Activated naive CD4-positive, alpha-beta T cell treated with anti-CD3 and anti-CD28 coated beads, Interleukin-2, amount 50 U/mL, for 16 hours (primary cell): ENCODE measurements at places on chromosomes 5 and 9.

DNA sequence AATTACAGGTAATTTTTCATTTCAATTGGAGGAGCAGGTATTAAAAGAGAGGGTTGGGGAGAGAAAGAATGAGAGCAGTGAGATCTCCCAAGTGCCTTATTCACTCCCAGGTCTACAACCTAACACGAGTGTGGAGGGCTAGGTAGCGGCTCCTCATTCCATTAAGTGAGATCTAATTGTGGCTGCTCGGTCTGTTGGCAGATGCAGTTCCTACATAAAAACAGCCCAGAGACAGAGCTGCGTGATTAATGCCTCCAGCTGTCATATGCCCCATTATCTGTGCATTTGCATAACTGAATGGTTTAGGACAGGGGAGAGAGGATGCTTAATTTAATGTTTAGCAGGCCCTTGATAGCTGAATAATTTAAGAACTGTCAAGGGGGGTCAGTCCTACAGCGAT, 100.5 kb downstream of the PSAT1 start:
- no peak for DNase-seq

DNA sequence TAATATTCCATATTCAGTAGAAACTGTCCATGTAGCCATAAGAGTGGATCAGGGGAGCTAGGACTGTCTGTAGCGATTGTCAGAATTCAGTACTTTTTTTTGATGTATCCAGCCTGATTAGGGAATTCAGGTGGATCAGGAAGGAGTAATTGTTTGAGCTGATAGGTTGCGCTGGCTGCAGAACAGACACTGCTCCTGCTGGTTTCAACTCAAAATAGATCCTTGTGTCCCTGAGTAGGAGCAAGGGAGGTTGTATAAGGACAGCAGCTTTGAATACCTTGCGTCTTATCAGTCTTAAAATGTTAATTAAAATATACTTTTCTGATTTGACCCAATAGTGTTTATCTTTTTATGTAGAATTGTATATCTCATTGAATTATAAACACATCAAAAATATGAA, 229.6 kb downstream of the KDM4C start:
- no peak for DNase-seq

- DNase-seq: no peak
Measured at GRCh38 chr9:92406477-92406876, 2.1 kb upstream of the OGN start.

GRCh38 chr5:64015824-64016223, 53.6 kb upstream of the HTR1A start:
- no peak for DNase-seq

GRCh38 chr9:16710888-16711287, 159.6 kb downstream of the BNC2 start:
- no peak for DNase-seq

- no peak for DNase-seq
Measured at GRCh38 chr5:30042677-30043076, 1150.8 kb upstream of the CDH6 start.

- no peak for DNase-seq
Measured at GRCh38 chr9:32468740-32469139, 57.3 kb downstream of the RIGI start.

GRCh38 chr9:133130685-133131244, 9.7 kb upstream of the RALGDS start:
- DNase-seq: no peak

DNA sequence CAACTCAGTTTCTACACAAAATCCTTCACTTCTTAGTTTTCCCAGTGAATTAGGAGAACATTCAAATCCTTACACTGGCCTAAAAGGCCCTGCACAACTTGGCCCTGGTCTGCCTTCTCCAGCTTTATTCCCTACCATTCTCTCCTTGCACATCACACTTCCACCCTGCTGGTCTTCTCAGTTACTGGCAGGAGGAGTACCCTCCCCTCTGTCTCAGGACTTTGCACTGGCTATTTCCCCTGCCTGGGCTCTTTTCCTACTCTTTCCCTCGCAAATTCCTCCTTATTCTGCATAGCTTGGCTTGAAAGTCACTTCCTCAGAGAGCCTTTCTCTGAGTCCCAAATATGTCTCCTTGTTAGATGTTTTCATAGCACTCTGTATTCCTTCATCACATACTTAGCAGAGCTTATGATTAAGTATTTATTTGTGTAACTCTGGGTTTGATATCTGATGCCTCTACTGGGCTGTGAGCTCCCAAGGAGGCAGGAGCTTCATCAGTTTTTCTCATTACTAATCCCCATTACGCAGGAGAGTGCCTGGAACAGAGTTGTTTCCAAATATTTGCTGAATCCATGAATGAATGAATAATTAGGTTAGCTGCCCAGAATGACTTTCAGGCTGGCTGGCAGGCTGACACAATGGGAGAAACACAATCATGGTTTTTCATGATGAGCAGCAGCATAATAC, 159.8 kb upstream of the KLF9 start:
- DNase-seq: no peak

DNA sequence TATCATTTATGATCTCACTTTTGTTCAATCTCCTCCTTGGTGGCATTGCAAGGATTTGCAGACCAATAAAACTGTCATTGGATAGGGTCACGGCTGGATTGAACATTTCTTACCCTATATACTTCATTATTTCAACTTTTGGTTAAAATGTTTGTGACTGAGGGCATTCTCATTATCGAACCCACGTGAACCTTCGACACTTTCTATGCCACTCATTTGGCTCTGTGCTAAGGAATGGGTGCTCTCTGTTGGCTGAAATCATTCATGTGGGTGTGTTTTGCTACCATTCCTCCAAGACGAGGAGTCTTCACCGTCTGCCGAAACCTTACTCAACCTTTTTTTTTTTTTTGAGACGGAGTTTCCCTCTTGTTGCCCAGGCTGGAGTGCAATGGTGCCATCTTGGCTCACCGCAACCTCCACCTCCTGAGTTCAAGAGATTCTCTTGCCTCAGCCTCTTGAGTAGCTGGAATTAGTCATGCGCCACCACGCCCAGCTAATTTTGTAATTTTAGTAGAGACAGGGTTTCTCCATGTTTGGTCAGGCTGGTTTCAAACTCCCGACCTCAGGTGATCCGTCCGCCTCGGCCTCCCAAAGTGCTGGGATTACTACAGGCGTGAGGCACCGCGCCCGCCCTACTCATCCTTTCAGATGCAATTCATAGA, 62.5 kb downstream of the CSNK1A1 start:
- DNase-seq: no peak

DNA sequence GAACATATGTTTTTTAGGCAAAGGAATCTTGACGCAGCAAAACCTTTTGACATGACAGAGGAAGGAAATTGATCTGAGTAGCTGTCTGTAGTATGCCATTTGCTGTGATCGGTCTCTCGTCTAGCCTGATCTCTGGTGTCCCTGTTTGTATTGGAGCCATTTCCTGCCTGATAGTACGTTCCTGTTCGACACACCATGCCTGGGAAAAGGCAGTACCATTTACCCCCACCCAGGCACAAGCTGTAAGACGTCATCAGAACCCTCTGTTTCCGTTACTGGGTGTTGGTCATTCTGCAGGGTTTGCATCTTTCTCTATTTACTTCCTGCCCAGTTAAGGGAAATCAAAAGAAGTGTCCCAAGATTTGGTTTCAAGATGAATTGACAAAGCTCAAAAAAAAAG, 129.7 kb downstream of the CEMIP2 start:
- no peak for DNase-seq

DNA sequence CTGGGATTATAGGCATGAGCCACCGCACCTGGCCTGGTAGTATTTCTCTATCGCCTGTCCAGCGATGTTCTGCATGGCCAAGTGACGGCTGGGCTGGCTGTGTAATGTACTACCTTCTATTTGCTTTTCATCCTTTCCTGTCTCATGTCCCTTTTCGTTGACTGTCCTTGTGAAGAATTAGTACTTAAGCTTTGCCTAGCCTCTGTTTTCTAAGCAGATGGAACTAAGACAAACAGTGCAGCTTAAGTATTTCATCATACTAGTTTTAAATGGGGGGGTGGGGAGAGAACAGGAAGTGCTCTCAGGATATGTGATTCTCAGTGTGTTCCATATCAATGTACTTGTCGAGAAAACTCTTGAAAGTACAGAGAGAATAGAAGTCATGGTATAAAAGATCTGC, 31.7 kb upstream of the CCL21 start:
- DNase-seq: no peak

DNA sequence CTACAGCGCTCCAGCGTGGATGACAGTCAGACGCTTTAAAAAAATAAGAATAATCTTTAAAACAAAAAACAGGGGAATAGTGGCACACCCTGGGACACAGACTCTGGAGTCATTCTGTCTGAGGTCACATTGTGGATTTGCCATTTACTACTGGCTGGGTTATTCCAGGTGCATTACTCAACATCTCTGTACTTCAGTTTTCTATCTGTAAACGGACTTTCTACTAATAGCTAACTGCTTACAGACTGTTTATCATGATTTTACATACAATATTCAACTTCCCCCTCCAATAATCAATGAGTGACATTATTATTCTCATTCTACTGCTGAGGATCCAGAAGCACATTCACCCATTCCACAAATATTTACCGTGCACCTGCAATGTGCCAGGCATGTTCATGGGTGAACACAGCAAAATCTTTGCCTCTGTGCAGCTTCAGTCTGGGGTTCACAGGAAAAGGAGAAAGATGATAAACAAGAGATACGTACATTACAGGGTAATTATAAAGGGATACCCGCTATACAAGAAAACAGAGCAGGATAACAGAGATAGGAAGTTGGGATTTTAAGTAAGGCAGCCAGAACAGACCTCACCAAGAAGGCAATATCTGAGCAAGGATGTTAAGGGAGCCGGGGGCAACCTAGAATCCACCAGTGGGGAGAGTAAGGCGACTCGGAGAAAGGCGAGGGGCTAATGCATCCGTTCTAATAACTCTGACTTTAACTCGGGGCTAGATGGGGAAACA, 984 bp upstream of the RAD23B start:
- DNase-seq: no peak

GRCh38 chr9:78131969-78132700, 100.5 kb upstream of the GNAQ start:
- no peak for DNase-seq

DNA sequence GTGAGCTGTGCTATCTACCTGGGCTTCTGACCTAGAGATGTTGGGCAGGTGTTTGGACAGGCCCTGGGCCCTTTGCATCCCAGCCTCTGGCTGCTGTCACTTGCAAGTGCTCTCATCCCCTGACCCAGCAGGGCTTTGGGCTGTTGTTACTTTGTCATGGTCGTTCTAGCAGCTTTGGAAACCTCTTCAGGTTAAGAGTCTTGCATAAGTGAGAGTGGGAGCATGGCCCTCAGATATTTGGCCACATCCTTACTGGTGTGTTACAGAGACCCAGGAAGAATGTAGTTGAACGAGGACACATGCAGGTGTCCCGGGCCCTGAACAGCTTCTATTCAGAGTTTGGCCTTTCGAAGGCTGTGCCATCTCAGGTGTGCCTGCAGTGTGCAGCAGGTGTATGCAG, 4.5 kb downstream of the TENT4A start:
- DNase-seq: no peak

GRCh38 chr9:123834889-123835562, 94.9 kb downstream of the DENND1A start:
- DNase-seq: no peak

- no peak for DNase-seq
Measured at GRCh38 chr5:91598216-91598615, 215.1 kb upstream of the ARRDC3 start.

DNA sequence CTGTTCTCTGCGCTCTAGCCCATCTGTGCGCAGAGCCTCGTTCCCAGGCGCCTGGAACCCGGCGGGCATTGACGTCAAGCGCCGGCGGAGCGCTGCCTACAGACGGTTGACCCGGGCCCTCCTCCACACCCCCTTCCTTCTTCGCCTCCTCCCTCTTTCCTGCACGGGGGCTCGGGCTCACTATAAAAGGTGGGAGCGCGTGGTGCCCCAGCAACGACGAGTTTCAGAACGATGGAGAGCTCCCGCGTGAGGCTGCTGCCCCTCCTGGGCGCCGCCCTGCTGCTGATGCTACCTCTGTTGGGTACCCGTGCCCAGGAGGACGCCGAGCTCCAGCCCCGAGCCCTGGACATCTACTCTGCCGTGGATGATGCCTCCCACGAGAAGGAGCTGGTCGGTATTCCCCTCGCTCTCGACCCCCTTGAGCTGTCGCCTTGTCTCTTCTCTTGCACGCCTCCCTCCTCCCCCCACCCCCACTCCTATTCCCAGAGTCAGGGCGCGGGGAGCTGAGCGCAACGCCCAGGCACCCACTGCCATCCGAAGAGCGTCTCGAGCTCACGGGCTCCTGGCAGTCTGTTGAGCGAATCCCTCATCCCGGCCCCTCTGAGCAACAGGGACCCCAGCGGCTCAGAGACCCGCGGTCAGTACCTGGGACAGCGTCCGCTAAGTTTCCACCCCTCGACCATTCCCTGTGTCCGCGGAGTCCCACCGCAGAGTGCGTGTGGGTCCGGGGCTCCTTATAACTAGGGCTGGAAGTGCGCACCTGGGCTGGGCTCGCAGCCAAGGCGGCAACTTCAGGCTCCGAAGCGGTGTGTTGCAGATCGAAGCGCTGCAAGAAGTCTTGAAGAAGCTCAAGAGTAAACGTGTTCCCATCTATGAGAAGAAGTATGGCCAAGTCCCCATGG, at the start of gene CARTPT:
Gene CARTPT (plus strand): TSS at position 213 of the 902 bp plus-strand sequence. CDS start 19 bp downstream, at position 232.
- DNase-seq: no peak

GRCh38 chr5:82365744-82366228, 87.6 kb upstream of the RPS23 start:
- peak; percentile 24 for DNase-seq

DNA sequence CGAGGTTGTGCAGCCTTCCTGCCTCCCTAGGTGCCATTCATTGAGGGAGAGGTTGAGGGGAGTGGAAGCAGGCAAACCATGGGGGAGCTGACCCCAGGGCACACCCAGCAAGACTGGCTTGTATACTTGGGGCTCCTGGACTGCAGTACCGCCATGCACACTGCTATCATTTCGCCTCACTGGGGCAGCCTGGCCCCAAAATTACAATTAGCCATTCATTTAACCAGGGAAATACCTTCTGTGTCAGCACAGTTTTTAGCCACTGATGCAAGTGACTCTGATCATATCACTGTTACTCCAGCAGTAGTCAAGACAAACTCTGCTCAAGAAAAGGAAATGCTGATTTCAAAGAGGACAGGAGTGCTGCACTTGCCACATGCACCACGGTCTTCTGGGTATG, 109.7 kb downstream of the TRIO start:
- DNase-seq: no peak
